ENCODE measurements at places on chromosomes 6 and 20.
A peak's percentile ranks its signal among the peaks of the same experiment; 100 is the strongest.

DNA sequence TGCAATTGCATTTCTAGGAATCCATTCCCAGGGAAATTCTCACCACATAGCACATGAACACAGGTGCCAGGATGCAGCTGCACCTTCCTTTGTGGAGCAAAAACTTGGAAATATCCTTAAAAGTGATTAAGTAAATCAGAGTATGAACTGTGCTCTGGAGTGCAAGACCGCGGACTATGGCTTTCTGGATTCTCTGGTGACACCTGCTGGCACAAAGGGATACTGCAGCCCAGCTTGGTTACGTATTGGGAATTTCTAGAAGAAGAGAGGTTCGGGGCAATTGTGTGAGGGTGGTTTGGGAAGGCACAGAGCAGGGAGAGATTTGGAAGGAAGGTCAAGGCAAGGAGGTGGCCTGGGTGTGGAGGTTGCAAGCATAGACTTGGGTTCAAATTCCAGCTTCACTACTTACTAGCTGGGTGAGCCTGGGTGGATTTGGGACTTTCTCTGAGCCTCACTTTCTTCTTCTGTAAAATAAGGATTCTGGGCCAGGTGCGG is 15.9 kb upstream of the PEDS1 start:
- peak; percentile 85 for DNase-seq

DNA sequence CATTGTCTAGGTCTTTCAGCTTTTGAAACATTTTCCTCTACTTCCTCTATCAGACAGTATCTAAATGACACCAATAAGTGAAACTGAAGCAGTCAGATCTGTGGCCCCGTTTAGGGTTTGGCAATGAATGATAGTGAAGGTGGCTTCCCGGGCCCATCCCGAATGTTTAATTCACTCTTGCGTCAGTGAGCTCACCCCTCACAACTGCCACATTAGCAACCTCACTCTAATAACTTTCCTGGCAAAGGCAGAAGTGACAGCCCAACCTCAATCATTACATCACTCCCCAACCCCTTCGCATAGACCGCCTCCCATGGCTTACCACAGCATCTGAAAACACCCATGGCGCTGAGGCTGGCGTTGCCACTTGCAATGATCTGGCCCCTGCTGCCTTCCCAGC is 92.4 kb upstream of the CD83 start:
- DNase-seq, result no peak

GRCh38 chr20:32681175-32682084 is 7.7 kb upstream of the C20orf203 start:
- DNase-seq, result peak; percentile 6

- DNase-seq, result no peak
Observed at GRCh38 chr6:53201270-53201669, 52.6 kb upstream of the GCM1 start.

- peak; percentile 64 for DNase-seq
Observed at GRCh38 chr6:26550250-26550993, 12.3 kb downstream of the HMGN4 start.

- peak; percentile 44 for DNase-seq
Observed at GRCh38 chr6:116971959-116972358, 94.9 kb downstream of the RFX6 start.

DNA sequence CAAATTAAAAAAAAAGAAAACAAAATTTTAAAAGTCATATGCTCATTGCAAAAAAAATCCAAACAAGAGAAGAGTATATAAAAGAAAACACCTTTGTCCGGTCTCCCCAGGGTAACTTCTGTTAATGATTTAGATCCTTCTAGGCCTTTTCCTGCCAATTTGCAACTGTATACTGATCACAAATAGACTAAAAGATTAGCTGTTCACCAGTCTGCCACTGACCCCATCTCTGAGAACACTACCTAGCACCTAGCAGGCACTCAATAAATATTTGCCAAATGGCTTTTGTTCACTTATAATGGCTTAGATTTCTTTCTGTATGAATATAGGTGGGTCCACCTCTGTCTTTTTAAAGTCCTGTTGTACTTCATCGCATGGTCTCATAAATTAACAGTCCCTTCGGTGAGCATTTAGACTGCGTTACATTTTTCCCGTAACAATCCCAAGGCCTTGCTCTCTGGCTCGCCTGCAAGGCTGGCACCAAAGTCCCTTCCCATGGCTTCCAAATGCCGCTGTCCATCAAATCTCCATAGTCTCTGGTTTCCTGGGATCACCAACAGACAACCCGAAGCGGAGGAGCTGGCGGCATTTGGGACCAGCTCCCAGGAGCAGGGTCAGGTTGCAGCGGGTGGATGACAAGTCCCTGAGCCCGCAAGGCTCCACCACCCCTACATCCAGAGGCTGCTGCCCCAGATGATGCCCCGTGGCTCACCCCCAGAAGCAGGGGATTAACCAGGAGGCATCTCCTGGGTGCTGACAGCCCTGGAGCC is 11.8 kb downstream of the JPH2 start:
- DNase-seq, result no peak

GRCh38 chr6:73878403-73878802 is 182.4 kb downstream of the CD109 start:
- no peak for DNase-seq

GRCh38 chr6:39818695-39819094 is 26.5 kb downstream of the DAAM2 start:
- DNase-seq, result no peak

GRCh38 chr20:29878777-29879442 is 1378.6 kb upstream of the DEFB115 start:
- no peak for DNase-seq

- DNase-seq, result no peak
Observed at GRCh38 chr20:34654207-34654744, 22.6 kb downstream of the PIGU start.

- no peak for DNase-seq
Observed at GRCh38 chr20:31527266-31527665, 13.0 kb downstream of the HM13 start.

DNA sequence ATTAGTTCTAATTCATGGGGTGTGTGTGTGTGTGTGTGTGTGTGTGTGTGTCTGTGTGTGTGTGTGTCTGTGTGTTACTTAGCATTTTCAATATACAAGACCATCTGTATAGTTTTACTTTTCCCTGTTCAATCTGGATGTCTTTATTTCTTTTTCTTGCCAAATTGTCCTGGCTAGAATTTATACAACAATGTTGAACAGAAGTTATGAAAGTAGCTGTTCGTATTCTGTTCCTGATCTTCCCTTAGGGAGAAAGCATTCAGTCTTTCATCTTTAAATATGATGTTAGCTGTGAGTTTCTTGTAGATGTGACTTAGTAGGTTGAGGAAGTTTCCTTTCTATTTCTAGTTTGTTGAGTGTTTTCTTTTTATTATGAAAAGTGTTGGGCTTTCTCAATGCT is 334.7 kb upstream of the RNF24 start:
- no peak for DNase-seq

GRCh38 chr6:166236596-166236995 is 68.9 kb upstream of the TBXT start:
- no peak for DNase-seq

GRCh38 chr6:18451756-18452155 is 64.6 kb downstream of the RNF144B start:
- no peak for DNase-seq

- DNase-seq, result no peak
Observed at GRCh38 chr6:156787569-156788492, 10.7 kb downstream of the ARID1B start.

GRCh38 chr6:134464690-134465411 is 146.9 kb upstream of the SGK1 start:
- DNase-seq, result peak; percentile 58

- DNase-seq, result peak; percentile 54
Observed at GRCh38 chr6:71509191-71510005, 220.8 kb downstream of the OGFRL1 start.

DNA sequence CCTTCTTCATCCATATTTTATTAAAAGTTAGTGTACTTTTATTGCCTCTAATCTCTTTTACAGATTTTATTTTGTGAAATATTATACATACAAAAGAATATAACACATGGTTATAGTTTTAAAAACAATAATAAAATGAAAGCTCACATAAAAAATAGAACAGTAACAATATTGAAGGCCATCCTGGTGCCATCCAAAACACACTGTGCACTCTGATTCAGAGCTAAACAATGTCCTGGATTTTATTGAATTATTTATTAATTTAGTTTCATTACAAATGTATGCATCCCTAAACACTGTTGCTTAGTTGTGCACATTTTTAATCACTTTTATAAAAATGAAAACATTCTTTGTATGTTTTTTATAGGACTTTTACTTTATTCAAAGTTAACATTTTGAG is 32.9 kb downstream of the RNF217 start:
- DNase-seq, result peak; percentile 63

GRCh38 chr6:92944132-92944531 is 475.2 kb downstream of the EPHA7 start:
- no peak for DNase-seq

DNA sequence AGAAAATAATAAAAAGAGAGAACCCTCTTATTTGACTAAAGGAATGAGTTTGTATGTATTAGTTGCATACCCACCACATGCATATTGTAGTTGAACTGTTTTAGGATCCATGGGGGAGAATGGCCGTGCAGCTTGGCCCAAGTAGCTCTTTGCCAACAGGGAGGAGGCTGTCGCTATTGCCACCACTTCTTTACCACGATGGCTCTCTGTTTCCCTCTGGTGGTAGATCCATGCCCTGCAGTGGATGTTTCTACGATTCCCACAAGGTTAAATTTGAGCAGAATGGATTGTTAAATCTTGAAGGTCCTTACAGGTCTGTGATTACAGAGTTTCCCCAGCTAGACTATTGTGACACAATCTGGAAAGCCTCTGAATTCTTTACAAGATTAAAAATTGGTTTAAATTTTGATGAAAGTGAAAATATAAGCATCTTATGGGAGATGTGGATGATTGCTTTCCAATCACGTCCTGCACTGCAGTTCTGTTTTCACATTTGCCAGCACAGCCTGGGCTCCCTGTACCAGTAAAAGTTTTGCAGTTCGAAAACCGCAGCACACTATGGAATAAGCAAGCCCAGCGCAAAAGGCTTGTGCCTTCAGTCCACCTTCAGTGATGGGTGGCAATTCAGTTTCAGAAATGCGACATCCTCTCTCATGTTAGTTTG is 34.4 kb upstream of the FNDC1 start:
- DNase-seq, result peak; percentile 71

DNA sequence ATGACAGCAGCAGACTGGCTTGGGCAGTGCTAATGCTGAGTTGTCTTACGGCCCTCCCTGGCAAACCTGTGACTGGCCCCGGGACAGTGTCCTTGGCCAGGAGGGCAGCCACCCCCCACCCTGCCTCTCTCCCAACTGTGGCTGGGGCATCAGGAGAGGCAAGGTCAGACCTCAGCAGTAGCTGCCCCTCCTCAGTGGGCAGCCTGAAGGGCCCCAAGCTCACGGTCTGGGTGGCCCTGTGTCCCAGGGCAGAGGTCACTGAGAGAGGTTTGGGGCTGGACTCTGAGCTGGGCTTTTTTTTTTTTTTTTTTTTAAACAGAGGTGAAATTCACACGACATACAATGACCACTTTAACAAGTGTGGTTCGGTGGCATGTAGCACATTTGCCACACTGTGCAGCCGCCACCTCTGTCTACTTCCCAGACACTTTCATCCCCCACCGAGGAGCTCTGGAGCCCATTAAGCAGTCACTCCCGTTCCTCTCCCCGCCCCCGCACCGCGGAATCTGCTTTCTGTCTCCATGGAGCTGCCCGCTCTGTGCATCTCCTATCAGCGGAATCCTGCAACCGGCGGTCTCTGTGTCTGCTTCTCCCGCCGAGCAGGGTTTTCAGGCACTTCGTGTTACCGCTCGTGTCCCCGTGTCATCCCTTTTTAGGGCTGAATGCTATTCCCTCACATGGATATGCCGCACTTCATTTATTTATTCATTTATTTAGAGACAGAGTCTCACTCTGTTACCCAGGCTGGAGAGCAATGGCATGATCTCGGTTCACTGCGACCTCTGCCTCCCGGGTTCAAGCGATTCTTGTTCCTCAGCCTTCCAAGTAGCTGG is 67.9 kb upstream of the GATA5 start:
- DNase-seq, result no peak

GRCh38 chr6:85255661-85256060 is 194.2 kb upstream of the NT5E start:
- DNase-seq, result no peak

DNA sequence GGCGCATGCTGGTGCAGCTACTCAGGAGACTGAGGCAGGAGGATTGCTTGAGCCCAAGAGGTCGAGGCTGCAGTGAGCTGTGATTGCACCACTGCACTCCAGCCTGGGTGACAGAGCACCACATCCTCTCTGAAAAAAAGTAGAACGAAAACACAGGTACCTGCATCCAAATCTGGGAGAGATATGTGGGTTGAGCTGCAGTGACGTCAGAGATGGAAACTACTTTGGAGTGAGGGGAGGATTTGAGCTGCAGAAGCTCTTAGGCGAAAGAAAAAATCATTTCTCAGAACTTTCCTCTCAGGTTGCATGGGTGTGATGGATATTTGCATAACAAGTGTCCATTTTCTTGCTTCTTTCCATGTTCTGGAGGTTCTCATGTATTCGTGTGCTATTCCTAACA is 4.0 kb upstream of the TULP1 start:
- no peak for DNase-seq
